ENCODE measurements at places on chromosomes 12 and 14.

DNA sequence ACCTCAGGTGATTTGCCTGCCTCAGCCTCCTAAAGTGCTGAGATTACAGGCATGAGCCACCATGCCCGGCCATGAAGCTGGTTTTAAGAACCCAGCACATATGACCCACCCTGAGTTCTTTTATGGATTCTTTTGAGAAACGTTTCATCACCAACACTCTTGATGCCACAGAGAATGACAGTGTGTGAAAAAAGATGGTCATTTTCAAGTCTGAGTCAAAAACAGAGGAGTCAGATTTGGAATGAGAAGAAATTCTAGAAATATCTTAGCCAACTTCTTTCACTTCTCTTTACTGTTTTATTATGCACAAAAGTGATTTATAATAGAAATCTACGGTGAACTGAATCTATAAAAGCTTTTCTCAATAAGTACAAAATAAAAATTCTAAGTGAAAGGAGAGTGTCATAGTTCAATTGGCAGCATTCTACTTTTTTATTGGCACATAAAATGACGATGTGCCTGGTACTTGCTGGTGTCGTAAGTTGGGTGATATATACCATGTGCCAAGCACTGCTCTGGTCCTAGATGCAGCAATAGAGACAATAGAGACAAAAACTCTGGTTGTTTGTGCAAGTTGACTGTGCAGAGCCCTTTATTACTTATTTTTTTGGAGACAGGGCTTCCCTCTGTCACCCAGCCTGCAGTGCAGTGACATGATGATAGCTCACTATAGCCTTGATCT lies 33.9 kb downstream of the CCDC177 start:
- DNase-seq: no peak
- H3K4me1 ChIP-seq: peaks cover 4% of the 10 kb centered on the region
- peaks cover 3% of the 10 kb centered on the region for H3K27me3 ChIP-seq
- H3K36me3 ChIP-seq: no peaks in the 10 kb centered on the region

DNA sequence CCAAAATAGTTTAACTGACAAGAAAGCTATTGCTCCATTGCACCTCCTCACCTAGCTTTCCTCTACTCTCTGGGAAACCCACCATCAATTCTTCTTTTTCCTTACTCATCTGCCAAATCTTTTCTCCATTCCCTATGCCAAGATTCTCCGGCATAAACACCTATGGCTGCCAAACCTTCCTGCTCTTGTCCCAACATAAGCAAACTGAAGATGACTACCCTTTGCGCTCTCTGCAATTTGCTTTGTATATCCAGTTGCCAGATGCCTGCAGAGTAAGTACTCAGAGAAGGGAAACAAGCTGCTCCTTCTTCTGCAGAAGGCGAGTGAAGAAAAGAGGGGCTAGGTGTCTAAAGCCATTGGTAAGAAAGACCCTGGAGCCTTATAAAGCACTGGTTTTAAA lies 11.5 kb downstream of the PTGER2 start:
- no peaks in the 10 kb centered on the region for H3K36me3 ChIP-seq
- H3K27me3 ChIP-seq: no peaks in the 10 kb centered on the region
- no peak for DNase-seq
- H3K4me3 ChIP-seq: no peak overlapping the region

- no peaks in the 10 kb centered on the region for H3K36me3 ChIP-seq
- no peaks in the 10 kb centered on the region for H3K4me1 ChIP-seq
- H3K4me3 ChIP-seq: no peak overlapping the region
- H3K27ac ChIP-seq: no peak overlapping the region
- DNase-seq: no peak
These were observed 64.4 kb downstream of the ZFC3H1 start for GRCh38 chr12:71599210-71599609.

- no peak overlapping the region for H3K27ac ChIP-seq
- no peaks in the 10 kb centered on the region for H3K4me1 ChIP-seq
- H3K27me3 ChIP-seq: no peaks in the 10 kb centered on the region
- H3K4me3 ChIP-seq: no peak overlapping the region
- no peak for DNase-seq
- H3K36me3 ChIP-seq: no peaks in the 10 kb centered on the region
These were observed 7.7 kb downstream of the OR6C68 start for GRCh38 chr12:55499810-55500252.

- H3K36me3 ChIP-seq: peaks cover 74% of the 10 kb centered on the region
- peaks cover 81% of the 10 kb centered on the region for H3K4me1 ChIP-seq
- DNase-seq: no peak
- no peaks in the 10 kb centered on the region for H3K27me3 ChIP-seq
These were observed 11.1 kb downstream of the ACTN1 start for GRCh38 chr14:68968051-68968450.

GRCh38 chr14:39456702-39457250 lies 24.5 kb upstream of the FBXO33 start:
- H3K27ac ChIP-seq: no peak overlapping the region
- no peaks in the 10 kb centered on the region for H3K4me1 ChIP-seq
- H3K4me3 ChIP-seq: no peak overlapping the region
- no peaks in the 10 kb centered on the region for H3K36me3 ChIP-seq

DNA sequence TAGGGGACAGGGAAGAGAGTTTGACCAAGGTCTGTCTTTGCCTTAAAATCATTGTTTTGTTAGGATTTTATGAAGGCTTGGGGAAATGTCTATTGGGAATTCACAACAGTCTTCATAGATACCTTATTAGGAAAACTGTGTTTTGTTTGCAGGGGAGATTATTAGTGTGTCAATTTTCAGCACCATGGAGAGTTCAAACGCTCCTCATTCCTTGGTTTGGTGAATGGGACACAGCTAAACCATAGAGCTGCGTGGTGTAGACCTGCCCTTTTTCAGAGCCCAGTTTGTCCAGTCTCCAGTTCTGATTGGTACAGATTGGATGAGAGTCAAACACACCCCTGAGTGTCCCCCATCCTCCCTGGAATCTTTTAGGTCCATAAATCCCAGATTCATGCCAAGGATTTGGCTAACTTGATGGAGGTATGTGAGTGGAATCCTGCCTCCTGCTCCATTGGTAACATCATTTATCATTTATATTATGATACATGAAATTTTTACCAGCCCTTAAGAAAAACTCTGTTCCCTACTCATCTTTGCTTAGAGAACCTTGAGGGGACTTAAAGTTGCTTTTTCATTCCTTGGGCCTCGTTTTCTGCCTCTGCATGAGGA lies 12.0 kb downstream of the NGDN start:
- H3K4me3 ChIP-seq: no peak overlapping the region
- H3K27me3 ChIP-seq: no peaks in the 10 kb centered on the region
- H3K4me1 ChIP-seq: no peaks in the 10 kb centered on the region
- H3K36me3 ChIP-seq: peaks cover 17% of the 10 kb centered on the region

DNA sequence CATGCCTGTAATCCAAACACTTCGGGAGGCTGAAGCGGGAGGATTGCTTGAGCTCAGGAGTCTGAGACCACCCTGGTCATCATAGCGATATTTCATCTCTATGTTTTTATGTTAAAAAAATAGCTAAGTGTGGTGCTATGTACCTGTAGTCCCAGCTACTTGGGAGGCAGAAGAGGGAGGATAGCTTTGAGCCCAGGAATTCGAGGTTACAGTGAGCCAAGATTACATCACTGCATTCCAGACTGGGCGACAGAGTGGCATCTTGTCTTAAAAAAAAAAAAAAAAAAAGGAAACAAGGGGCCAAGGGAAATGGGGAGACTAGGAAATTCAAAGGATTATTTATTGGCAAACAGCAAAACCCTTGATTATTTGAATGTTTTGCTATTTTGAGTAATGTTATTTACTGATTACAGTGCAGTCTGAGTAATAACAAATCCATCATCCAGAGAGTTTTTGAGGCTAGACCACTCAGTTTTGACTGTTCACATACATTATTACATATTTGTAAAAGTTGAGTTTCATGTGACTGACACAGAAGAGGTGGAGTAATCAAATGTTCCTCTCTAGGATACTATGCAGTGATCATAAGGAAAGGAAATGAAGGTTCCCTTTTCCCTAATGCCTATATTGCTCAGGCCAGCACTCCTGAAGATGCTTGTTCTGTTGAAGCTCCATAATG lies 40.8 kb downstream of the PRKCH start:
- peaks cover 3% of the 10 kb centered on the region for H3K4me1 ChIP-seq
- H3K36me3 ChIP-seq: no peaks in the 10 kb centered on the region
- DNase-seq: no peak
- H3K27me3 ChIP-seq: no peaks in the 10 kb centered on the region
- H3K27ac ChIP-seq: no peak overlapping the region

- H3K36me3 ChIP-seq: no peaks in the 10 kb centered on the region
- DNase-seq: no peak
- no peak overlapping the region for H3K27ac ChIP-seq
- H3K4me3 ChIP-seq: no peak overlapping the region
These were observed 1077.0 kb upstream of the TMEM132C start for GRCh38 chr12:127189992-127190391.

DNA sequence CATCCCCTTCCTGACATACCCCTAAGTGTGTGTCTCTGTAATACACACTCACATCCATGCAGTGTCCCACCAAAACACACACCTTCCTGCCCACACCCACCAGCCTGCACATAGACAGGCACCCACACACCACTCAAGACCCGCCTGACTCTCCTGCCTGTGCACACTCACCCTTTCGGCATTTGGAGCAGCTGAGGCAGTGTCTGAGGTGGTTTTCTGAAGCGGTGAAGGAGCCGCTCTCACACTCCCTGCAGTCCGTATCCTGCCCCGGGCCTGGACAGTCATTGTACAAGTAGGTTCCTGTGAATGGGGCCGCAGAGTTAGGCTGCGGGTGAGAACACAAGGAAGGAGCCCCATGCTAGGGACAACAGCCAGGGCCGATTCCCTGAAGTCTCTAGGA lies 8.3 kb downstream of the TNFRSF1A start:
- peaks cover 30% of the 10 kb centered on the region for H3K36me3 ChIP-seq
- H3K4me3 ChIP-seq: no peak overlapping the region
- H3K27ac ChIP-seq: peak overlapping the region; percentile 98
- peaks cover 62% of the 10 kb centered on the region for H3K4me1 ChIP-seq
- H3K27me3 ChIP-seq: no peaks in the 10 kb centered on the region

DNA sequence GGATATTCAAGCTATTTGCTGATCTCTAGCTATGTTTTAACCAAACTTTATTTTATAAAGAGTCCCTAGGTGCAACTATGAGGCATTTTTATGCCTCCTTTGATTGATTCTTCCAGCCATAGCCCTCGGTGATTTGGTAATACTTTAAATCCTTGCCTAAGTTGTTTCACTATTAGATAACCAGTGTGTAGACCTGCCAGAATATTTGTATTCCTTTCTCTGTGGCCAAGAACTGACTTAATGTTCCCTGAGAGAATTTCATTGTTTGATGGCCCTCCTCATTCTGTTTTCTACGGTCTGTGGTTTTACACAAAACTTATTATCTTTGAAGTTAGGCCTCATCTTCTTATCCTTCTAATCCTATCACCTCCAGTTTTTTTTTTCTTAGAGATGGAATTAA lies 109.7 kb upstream of the MDGA2 start:
- DNase-seq: no peak
- H3K36me3 ChIP-seq: no peaks in the 10 kb centered on the region
- no peak overlapping the region for H3K27ac ChIP-seq
- H3K4me3 ChIP-seq: no peak overlapping the region

GRCh38 chr14:100604709-100605108 lies 17.5 kb upstream of the BEGAIN start:
- H3K4me1 ChIP-seq: no peaks in the 10 kb centered on the region
- no peak overlapping the region for H3K27ac ChIP-seq
- no peak overlapping the region for H3K4me3 ChIP-seq
- peaks cover 5% of the 10 kb centered on the region for H3K27me3 ChIP-seq
- no peak for DNase-seq

DNA sequence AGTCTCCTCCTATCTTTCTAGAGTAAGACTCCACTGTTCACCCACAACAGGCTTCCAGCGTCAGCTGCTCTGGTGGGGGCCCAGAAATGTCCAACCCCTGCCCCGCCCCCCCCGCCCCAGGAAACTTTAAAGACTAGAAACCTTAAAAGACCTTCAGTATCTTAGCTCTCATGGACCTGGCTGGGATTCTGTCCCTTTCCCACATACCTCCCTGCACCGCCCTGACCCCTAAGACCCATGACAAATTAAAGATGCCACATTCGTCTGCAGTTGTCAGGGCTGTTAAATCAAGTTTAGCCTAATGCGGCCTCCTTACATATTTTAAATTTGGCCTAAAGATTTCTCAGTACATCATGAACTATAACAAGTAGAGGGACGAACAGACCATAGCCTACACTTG lies 10.0 kb upstream of the SERPINA10 start:
- no peak overlapping the region for H3K27ac ChIP-seq
- no peaks in the 10 kb centered on the region for H3K4me1 ChIP-seq
- DNase-seq: no peak
- H3K27me3 ChIP-seq: no peaks in the 10 kb centered on the region
- no peaks in the 10 kb centered on the region for H3K36me3 ChIP-seq
- no peak overlapping the region for H3K4me3 ChIP-seq

GRCh38 chr12:69008520-69008919 lies 75.5 kb upstream of the CPM start:
- H3K27me3 ChIP-seq: no peaks in the 10 kb centered on the region
- no peak for DNase-seq
- H3K36me3 ChIP-seq: no peaks in the 10 kb centered on the region
- peak overlapping the region; percentile 69 for H3K27ac ChIP-seq
- peaks cover 28% of the 10 kb centered on the region for H3K4me1 ChIP-seq

DNA sequence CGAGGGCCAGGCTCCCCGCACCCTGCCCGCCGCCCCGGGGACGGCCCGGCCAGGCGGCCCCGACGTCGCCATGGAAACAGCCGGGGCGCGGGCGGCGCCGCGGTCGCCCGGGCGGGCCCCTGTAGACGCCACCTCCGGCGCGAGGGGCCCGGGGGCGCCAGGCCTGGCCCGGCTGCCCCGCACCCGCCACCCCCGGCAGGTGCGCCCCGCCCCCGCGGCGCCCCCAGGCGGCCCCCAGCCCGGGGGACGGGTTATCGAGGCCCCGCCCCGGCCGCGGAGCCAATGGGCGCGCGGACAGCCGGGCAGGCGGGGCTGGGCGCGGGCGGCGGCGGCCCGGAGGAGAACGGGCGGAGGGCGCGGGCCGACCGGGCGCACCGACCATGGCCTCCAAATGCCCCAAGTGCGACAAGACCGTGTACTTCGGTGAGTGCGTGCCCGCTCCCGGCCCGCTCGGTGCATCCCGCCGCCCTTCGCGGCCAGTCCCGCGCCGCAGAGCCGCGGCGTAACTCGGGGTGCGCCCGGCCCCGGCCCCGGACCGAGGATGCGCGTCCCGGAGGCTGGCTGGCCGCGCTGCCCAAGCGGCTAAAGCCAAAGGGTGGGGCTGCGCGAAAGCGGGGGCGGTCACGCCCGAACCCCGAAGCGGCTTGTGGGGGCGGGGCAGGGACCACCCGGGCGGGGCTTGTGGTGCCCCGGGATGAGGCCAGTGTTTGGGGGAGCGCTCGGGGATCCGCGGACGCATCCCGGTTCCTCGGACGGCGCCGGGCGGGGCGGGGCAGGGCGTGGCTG lies at the start of gene CRIP2:
Gene CRIP2 (plus strand): TSS at position 339 of the 786 bp plus-strand sequence. CDS start 42 bp downstream, at position 381.
- no peak within 1 kb of the TSS for H3K27ac ChIP-seq
- DNase-seq: no peak
- peaks cover 17% of the 10 kb centered on the region for H3K4me1 ChIP-seq

DNA sequence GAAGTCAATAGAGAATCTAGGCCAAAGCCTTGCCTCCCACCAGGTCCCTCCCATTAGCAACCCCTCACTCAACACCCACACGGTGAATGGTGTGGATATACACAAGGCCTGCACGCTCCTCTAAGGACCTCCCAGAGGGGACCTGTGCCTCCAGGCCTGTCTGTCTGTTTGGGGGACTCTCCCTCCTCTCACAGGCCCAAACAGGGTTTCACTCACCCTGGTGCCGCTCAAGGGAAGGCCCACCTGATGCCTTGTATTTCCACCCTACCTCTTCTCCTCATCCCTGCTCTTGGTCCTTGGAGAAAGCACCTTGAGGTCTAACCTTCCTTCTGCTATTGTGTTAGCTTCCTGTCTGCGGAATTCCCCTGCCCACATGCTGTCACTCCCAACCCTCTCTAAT lies 4.4 kb downstream of the SDR9C7 start:
- peaks cover 18% of the 10 kb centered on the region for H3K4me1 ChIP-seq
- no peak for DNase-seq
- H3K36me3 ChIP-seq: no peaks in the 10 kb centered on the region
- peaks cover 6% of the 10 kb centered on the region for H3K27me3 ChIP-seq
